ENCODE measurements at places on chromosomes 13 and 19.
A peak's percentile ranks its signal among the peaks of the same experiment; 100 is the strongest.

- no peak for DNase-seq
Observed at GRCh38 chr19:48760504-48761205, 5.3 kb downstream of the FGF21 start.

DNA sequence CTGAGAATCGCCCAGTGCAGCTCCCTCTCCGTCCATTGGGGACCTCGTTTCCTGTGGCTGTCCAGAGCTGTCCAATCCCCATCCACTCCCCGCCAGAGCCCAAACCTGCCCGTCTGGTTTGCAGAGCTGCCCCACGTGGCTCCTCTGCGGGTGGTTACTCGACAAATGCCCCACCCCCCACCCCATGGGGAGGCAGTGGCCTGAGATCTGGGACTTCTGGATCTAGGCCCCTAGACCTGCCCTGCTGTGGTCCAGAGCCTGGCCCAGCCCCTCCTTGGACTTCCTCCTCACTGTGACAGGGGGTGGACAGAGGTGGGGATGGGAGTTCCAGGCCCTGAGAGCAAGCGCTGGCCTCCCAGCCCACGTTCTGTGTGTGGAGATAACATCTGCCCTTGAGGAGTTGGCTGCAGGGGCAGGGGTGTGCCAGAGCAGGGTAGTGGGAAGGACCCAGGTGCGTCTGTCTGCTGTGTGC lies 29.1 kb downstream of the PAK4 start:
- DNase-seq, result no peak

DNA sequence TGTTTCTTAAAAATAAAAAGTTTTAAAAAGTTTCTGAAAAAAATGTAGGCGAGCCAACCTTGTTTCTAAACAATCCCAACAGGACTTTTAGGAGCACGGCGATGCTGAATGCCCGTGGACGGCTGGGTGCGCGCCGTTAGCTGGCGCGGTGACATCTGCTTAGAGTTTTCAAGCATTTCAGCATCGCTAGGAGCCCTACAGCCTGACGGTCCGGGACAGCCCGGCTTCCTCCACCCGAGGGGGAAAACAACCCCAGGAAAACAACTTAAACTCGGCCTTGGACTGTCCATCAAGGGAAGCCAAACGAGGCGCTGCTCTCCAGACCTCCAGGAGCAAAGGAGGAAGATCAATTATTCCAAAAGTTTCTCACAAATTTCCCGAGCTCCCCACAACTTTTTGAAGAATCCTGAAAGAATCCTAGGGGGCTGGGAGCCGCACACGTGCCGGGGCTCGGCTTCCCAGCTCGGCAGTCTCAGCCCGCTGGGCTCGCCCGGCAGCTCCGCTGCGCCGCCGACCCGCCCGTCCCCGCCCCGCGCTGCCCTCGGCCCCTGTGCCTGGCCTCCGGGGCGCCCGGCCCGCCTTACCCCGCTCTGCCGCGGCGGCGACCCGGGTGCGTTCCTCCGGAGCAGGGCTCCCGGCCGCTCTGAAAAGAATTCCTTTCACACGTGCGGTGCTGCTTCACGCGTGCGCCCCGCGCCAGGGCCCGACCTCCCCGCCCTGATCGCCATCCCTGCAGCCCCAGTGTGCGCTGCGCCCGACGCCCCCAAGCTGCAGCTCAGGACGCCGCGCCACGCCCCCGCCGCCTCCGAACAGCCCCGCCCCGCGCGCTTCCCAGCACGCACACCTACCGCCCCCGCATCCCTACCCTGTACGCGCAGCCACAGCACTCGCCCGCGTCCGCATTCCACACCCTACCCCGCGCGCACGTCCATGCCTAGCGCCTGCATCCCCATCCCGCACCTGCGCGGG lies at the start of gene GJA3:
Gene GJA3, minus strand, starts transcription at position 747 of the 969 bp plus-strand sequence. CDS start 17,764 bp downstream, outside the sequence.
- DNase-seq, result no peak

- no peak for DNase-seq
Observed at GRCh38 chr13:40213779-40214178, 452.7 kb downstream of the FOXO1 start.

DNA sequence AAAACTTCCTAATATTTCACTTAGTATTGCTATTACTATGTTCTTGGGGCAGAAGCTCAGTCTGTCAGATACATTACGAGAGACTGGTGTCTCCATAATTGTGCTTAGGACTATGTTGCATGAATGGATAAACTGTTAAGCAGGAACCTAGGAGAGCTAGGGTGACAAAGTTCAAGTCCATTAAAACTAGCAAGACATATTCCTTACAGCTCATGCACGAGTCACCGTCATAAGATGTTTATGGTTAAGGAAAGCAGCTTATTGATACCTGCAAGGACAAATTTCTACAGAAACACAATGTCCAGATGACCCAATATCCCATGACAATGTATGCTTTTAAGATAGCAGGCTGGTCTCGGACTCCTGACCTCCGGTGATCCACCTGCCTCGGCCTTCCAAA lies 5.7 kb upstream of the ZNF813 start:
- DNase-seq, result no peak

DNA sequence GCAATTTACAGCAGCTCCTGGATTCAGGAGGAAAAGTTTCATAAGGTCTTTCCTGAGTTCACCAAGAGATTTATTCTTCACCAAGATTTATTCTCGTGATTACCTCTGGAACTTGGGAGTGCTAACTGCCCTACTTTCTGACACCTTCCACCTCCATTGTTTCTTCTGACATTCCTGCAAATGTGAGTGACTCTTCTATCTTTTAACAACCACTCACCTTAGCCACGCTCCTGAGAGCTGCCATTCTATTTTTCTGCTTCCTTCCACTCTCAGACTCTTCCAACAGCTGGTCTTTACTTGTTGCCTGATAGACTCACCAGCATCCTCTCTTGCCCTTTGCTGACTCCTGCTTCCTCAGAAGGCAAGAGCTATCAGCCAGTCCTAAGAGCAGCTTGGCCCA lies 11.5 kb upstream of the CBY2 start:
- DNase-seq, result no peak

- peak; percentile 15 for DNase-seq
Observed at GRCh38 chr19:41887711-41888382, 4.9 kb downstream of the ARHGEF1 start.

GRCh38 chr19:35120898-35121297 lies 5.3 kb downstream of the FXYD3 start:
- no peak for DNase-seq

GRCh38 chr19:35904311-35905068 lies 2.2 kb downstream of the HCST start:
- no peak for DNase-seq

- no peak for DNase-seq
Observed at GRCh38 chr19:54418930-54419800, 3.9 kb downstream of the TTYH1 start.

- no peak for DNase-seq
Observed at GRCh38 chr19:42081584-42082203, 5.7 kb downstream of the ZNF574 start.

- DNase-seq, result no peak
Observed at GRCh38 chr19:5255602-5256231, 84.9 kb downstream of the PTPRS start.

DNA sequence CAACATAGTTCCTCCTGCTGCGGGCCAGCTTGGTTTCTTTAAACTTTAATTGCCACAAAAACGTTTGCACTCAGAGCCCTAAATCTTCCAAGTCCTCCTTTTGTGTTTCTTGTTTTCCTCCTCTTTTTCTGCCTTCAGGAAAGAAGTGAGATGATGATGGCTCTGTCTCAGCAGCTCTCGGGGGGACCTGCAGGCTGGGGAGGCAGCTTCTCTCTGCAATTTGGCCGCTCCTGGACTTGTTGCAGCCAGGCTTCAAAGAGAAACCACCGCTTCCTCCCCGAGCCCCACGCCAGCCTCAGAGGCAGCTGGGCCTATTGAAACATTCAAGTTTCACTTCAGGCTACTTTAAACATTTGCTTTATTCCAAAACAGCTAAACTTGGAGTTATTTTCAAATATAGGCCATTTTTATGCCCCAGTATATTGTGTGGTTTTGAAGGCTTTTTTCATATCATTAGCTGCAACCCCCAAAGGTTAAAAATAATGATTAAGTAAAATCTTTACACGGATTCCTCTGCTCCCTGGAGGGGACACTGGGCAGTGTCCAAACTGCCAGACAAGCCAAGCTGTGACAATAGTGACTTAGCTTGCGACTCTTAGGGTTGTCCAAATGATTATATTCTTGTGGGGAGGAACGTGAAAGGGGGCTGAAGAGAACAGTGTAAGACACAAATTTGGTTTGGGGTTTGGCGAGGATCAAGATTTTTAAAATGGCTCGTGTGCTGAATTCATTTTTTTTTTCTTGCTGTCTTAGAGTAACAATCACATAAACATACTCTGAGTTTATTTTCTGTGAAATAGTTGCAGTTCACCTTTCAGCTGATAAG lies 330.8 kb downstream of the DLEU7 start:
- no peak for DNase-seq

GRCh38 chr13:104389691-104390090 lies 1323.5 kb upstream of the SLC10A2 start:
- no peak for DNase-seq

DNA sequence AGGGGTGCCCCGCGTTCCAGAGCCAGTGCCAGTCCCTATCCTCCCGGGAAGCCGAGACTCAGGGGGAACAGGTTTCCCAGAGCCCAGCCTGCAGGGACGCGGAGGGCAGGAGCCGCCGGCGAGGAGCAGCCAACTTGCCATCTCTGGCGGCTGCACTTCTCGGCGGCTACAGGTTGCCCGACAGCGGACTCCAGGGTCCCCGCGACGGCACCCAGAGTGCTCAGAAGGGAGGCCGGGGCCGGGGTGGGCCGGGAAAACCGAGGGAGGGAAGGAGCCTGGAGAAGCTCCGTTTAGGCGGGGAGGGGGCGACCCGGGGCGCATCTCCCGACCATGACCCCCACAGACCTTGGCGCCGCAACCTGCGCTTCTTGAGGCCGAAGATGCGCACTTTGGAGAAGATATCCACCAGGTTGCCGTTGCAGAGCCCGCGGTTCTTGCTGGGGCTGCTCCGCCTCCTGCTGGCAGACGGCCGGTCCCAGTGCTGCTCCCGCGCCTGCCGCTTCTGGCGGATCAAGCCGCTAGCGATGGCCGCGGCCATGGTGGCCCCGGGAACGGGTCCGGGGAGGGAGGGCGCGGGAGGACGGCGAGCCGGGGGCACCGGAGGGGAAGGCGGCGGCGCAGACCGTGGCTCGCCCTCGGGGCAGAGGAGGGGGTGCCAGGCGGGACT lies 463.8 kb downstream of the ITGBL1 start:
- DNase-seq, result no peak

Data from BJ (cell line).